ENCODE measurements at places on chromosomes 11 and 22.

- no peak for DNase-seq
Observed at GRCh38 chr11:61485080-61485479, 23.5 kb upstream of the LRRC10B start.

- DNase-seq, result peak; percentile 30
Observed at GRCh38 chr11:36304351-36304750, 8.3 kb downstream of the PRR5L start.

DNA sequence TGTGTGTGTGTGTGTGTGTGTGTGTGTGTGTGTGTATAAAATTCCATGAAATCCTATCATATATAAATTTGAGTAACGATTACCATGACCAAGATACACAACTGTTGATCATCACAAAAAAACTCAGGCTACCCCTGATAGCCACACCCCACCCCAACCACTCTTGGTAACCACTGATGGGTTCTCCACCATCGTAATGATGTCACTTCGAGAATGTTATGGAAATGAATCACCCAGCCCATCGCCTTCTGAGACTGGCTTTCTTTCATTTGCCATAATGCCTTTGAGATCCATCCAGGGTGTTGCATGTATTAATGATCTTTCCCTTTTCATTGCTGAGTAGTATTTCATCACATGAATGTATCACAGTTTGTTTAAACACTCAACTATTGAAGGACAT, 496.0 kb downstream of the MIAT start:
- DNase-seq, result no peak

DNA sequence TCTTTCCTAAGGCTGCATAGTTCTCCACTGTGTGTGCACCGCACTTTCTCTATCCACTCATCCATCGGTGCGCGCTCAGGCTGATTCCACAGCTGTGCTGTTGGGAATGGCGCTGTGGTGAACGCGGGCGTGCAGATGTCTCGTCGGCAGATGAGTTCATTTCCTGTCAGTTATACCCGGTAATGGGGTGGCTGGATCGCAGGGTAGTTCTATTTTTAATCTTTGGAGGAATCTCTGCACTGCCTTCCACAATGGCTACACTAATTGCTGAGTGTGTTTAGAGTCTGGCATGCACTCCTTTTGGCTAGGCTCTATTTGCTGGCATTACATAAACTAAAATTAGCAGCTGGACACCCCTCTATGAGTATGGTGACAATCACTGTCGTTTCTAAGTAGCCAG, 27.9 kb upstream of the KRTAP5-7 start:
- DNase-seq, result no peak

- no peak for DNase-seq
Observed at GRCh38 chr11:967995-968751, 42.5 kb downstream of the AP2A2 start.

GRCh38 chr11:76667271-76667818, 3.2 kb downstream of the LRRC32 start:
- DNase-seq, result no peak

- no peak for DNase-seq
Observed at GRCh38 chr11:104275992-104276391, 112.0 kb upstream of the PDGFD start.

DNA sequence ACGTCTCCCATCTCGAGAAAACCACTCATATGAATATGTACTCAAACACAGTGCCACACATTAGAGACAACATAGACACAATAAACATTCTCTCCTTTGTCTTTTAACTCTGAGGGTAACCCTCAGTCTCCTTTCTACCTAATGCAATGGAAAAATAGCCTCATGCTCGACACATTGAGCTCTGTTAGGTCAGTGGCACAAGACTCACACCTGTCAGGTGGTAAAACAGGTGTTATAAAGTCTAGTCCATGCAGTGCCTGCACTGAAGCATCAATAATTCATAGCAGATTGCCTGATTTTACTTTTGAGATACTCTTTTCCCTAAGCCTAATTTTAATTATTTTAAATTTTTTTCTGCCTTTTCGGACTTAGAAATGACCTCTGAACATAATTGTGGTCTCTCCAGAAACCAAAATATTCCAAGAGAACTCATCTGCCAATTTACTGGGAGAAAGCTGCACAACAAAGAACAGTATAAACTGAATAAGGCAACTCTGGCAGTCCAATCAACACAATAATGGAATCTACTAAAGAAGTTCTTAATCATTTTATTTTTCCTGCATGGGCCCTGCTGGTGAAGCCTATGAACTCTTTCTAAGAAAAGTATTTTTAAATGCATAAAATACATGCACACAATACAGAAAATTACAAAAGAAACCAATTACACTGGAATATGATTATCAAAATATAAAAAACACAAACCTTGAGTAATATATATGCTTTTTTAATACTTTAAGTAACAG, 9.9 kb downstream of the RDX start:
- DNase-seq, result no peak

- no peak for DNase-seq
Observed at GRCh38 chr11:45025716-45026492, 75.2 kb upstream of the TP53I11 start.

DNA sequence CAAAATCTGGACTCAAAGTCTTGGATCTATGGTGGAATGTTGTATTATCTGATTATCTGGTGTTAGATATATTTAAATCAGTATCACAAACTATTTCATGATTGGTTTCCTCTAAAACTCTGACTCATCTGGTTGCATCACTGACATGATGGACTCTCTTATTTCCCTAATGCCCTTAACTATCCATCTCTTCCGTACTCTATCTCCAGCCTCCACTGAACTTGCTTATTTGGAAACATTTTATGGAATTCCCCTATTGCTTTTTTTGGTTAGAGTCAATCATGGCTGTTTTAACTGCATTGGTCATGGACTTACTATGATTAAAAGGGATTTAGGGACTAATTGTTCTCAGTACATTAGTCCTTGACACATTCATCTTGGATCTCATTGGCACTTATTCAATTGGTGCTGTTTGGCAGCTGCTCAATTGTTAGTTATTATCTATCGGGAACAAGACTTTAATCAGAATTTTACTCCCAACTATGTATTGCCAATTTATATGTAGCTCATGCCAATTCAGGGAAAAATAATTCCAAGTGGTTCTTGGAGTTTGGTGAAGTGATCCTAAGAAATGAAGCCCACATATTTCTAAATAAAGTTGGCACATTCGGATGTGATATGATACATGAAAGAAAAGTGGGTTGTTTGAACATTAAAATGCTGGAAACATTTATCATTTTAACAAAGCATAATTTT, 942.0 kb upstream of the CCDC90B start:
- DNase-seq, result no peak

DNA sequence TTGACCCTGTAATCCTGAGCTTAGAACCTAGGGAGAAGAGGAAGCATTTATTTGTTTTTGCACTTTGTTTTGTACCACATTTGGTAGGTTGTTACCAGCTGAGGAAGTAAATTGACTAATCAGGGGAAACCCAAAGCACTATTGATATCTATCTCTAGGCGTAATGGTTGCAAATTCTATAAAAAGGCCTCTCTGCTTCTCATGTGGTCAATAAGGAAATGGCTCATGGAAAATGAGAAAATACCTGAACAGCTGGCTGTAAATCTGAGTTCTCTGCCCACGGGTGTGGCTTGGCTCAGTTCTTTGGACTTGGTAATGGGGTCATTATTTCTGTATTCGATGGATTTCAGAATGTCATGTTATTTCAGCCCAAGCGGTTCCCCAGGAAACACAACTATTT, 42.4 kb downstream of the BARX2 start:
- no peak for DNase-seq

DNA sequence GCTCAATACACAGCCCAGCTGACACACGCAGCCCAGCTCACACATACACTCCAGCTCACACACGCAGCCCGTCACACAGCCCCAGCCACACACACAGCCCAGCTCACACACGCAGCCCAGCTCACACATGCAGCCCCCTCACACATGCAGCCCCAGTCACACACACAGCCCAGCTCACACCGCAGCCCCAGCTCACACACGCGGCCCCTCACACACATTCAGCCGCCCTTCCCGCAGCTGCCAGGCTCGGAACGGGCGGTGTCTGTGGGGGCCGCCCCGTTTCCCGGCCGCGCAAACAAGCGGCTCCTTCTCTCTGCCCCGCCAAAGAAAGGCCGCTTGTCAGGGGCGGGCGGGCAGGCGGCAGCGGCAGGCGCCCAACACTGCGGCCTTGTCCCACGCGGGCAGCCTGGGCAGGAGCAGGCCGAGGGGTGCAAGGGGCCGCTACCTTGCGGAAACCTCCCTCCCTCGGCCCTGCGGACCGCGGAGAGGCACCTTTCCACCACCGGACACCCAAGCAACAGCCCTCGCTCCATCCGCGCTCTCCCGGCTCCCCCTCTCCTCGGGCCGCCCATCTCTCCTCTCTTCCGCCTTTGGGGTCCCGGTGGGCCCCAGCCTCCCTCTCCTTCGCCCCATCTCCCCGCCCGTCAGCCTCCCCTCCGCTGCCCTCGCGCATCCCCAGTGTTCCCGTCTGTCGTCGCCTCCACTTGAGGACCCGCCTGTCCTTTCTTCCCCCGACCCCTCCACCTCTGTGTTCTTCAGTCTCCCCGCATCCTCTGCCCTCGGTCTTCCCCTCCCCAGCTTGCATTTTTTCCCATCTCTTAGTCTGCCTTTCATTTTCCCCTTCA, 2.2 kb downstream of the PHLDB1 start:
- DNase-seq, result no peak

- peak; percentile 72 for DNase-seq
Observed at GRCh38 chr11:63738720-63739360, 29.7 kb downstream of the ZFTA start.

DNA sequence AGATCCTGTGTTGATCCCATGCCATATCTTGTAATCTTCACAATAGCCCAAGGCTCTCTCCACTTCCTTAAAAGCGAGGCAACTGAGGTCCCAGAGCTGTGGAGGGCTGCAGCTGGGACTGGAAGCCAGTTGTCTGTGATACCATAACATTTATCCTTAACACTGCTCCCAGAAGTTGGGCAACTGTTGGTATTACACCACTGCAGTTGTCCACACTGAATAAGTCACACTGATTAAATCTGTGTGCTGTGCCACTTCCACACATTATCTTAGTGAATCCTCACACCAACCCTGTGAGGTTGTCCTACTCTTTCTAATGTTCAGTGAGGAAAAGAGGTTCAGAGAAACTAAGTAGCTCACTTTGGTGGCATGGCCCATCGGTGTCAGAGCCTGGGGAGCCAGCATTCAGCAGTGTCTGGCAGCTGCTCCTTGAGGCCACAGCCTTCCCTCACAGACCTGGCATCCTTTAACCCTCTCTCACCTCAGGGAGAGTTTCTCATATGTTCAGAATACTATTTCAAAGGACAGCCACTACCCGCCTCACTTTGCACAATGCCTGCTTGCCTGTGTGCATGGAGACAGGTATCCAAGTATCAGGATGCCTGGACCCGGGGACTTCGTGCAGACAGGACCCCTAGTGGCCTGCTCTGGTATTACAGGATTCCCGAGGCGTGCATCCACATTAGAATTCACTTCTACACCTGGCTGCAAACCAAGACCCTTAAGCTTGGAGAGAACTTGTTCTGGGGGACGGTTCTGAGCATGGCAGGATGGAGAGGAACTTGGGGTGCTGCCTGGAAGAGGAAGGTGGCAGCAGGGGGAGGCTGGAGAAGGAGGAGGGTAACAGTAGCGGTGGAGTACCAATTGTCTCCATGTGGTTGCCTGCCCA, 221.9 kb upstream of the TBCEL start:
- DNase-seq, result peak; percentile 73

- peak; percentile 76 for DNase-seq
Observed at GRCh38 chr11:10329935-10330334, 25.1 kb downstream of the ADM start.

- no peak for DNase-seq
Observed at GRCh38 chr22:31323578-31324550, 22.3 kb downstream of the PATZ1 start.

DNA sequence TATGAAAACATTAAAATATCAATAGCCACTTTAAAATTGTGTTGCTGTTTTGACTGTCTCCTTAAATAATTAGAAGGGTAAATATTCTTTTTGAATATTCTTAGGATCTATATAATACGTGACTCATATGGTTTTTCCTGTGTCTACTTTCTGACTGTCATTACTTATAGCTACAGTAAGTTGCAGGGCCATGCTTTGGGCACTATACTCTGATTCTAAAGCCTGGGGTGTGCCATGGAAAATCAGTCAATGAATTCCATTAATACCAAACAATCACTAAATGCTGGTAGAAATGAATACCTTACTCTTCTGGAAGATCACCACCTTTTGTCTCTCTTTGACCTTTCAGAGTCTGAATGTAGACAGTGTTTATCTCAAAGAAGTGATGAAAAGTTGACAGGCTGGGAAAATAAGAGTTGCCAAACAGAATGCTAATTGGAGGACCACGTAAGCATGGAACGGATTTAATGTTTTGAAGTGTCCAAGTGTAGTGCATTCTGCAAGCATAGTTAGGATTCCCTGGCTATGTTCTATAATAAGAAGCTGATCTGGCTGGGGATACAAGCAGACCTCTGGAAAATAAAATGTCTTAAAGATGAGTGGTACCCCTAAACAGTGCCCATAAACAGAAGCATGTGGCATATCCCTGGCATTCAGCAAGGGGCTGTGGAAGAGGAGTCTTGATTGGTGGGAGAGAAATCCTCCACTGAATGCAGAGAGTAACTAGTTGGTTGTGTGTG, 16.8 kb downstream of the LUZP2 start:
- DNase-seq, result no peak

GRCh38 chr11:59818572-59818971, 8.0 kb upstream of the MRPL16 start:
- DNase-seq, result no peak

DNA sequence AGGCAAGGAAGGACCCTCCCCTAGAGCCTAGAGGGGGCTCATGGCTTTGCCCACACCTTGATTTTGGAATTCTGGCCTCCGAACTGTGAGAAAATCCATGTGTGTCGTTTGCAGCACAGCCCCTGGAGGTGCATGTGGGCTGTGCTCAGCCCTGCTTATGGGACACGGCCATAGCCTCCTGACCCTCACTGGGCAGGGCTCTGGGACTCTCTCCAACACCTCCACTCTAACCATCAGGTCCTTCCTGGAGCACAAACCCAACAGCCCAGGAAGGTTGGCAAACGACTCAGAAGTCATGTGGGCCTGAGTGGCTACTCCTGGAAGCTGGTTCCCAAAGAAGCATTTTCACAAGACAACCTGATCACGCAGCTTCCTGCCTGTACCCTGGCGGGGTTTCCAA, 144.1 kb downstream of the CTTN start:
- DNase-seq, result no peak

DNA sequence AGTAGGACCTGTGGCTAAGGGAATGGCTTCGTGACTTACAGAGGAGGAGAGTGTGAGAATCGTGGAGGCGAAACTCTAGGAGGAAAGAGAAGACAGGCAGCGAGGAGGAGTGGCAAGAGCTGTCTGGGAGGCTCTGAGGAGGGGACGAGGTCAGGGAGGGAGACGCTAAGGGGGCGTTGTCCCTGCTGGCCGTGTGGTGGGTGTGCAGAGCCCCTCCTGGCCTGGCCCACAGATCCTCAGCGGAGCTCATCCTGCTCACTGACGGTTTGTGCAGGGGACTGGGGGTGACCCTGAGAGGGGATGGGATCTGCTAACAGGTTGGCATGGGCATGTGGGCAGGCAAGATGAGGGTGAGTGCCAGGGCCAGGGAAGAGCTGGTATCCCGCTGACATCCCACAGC, 56.5 kb upstream of the PRR5 start:
- no peak for DNase-seq

GRCh38 chr11:75430714-75431532, 2.1 kb downstream of the KLHL35 start:
- no peak for DNase-seq
